ENCODE measurements at places on chromosomes 5 and 9.
A peak's percentile ranks its signal among the peaks of the same experiment; 100 is the strongest.

GRCh38 chr5:147482706-147483180, 27.1 kb downstream of the DPYSL3 start:
- DNase-seq, result no peak

DNA sequence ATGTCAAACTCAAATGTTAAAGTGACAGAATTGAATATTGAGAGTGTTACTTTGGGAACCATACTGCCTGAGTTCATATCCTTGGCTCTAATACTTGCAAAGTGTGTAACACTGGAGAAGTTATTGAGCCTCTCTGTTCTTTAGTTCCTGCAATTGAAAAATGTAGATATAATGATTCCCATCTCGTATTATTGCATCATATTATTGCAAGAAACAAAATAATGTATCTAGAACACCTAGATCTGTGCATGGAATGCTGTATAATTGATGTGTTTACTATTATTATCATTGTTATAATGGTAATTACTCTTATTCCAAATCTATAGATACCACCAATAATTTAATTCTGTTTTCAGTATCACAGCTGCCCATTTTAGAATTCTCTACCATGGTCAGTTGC, 310.3 kb downstream of the GABRG2 start:
- DNase-seq, result no peak

DNA sequence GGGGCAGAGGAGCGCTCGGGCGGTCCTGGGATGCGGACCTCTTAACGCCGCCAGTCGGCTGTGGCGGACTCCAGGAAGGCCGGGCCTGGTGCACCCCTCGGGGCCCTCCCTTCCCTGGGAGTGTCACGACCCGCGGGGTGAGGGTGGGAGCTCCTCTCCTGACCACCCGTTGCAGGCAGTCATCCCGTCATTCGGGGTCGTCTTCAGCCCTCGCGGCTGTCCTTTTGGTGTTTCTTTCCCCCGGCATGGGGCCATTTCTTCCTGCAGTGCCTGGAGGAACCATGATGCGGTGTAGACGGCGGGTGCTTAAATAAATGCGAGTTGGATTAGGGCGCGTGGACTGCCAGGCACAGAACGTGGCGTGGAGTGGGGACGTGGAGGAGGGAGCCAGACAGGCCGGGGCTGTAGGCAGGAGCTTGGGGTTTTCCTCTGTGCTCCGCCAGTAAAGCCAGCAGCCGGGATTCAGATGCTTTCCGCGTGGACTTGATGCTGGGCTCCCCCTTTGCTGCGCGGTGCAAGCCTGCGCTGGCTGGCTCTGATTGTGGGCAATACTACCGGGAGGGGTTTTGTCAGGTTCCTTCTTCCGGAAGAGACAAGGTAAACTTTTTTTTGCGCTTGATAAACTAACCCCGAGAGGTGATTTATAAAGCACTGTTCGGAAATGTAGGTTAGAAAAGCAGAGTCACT, 868 bp downstream of the KDM4C start:
- no peak for DNase-seq

- peak; percentile 2 for DNase-seq
Observed at GRCh38 chr5:74903165-74903787, 37.1 kb upstream of the FAM169A start.

GRCh38 chr9:93597871-93598646, 21.7 kb downstream of the PHF2 start:
- DNase-seq, result no peak

DNA sequence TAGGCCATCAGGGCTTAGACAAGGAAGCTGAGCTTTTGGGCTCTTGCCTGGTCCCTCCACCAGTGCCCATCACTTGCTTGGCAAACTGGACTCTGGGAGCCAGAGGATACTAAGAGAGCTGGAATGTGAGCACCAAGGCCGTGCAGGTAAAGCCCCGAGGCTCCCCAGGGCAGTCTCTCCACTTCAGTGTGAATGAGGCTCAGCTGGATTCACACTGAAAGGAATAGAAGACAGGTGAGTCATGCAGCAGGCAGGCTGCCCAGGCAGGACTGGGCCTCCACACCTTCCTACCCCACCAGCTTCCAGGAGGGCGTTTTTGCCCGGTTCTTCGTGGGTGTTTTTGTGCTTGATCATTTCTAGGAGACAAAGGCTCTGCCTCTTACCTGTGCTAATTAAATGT, 7.3 kb upstream of the CTSV start:
- DNase-seq, result peak; percentile 20

DNA sequence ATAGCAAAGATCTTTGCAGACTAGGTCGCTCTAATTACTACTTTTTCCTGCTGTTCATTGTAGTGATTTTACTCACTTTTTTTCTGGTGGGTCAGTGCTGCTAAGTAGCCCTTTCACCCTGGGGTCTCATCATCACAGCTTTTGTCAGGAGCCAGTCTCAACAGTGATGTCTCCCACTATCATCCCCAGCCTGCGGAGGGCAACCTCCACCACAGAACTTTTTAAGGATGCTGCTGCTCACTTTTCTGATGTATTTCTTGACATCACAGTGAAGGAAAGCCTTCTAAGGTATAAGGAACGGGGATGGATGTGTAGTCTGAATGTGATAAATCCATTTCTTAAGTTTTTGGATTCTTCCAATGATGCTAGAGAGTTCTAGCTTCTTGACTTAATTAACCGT, 242.5 kb upstream of the RIOK2 start:
- peak; percentile 30 for DNase-seq

DNA sequence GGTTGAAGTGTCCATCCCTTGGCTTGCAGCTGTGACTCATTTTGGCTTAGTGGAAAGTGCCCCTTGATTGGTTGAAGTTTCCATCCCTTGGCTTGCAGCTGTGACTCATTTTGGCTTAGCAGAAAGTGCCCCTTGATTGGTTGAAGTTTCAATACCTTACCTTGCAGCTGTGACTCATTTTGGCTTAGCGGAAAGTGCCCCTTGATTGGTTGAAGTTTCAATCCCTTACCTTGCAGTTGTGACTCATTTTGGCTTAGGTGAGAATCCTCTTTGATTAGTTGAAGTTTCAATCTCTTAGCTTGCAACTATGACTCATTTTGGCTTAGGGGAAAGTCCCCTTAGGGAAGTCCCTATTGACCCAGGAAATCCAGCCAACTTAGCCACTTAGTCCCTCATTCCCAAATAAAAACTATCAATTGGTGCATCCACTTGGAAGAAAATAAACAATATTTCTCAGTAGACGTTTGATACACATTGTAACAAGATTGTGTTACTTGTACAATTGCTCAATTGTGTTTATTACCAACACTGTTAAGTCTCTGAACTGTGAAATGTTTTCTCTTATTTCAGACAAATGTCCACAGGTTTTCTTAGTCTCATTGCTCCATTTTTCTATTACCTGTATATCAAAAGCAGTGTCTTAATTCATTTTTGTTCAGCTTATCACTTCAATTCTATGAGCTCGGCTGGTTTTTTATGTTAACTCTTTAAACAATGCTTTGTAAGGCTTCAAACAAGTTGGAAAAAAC, 2308.8 kb upstream of the ACO1 start:
- peak; percentile 1 for DNase-seq

GRCh38 chr5:162487528-162488525, 420.3 kb downstream of the GABRG2 start:
- peak; percentile 28 for DNase-seq

GRCh38 chr9:132239999-132240840, 78.4 kb downstream of the NTNG2 start:
- no peak for DNase-seq

- DNase-seq, result peak; percentile 67
Observed at GRCh38 chr5:108521841-108522506, 140.1 kb upstream of the FBXL17 start.

- no peak for DNase-seq
Observed at GRCh38 chr5:133410335-133410828, 202.0 kb downstream of the FSTL4 start.

GRCh38 chr5:54775645-54776044, 209.7 kb downstream of the ESM1 start:
- no peak for DNase-seq

DNA sequence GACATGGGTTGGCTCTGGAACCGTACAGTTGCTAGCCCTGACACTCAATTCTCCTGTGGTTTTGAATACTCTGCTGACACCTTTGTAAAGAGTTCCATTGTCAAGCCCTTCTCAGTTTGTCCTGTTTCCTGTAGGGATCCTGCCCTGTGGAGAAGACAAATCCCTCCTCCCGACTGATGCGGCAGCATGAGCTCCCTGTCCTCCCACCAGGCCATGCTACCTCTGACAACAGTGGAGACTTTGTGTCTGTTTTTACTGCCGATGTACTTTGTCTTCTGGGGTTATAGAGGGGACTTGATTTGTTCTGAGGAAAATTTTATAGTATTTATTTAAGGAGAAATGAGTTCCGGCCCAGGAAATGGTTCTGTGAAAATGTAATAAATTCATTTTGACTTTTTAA, 57.8 kb downstream of the PRLR start:
- DNase-seq, result no peak

GRCh38 chr5:126947146-126948010, 83.0 kb downstream of the MARCHF3 start:
- no peak for DNase-seq

GRCh38 chr9:19408316-19408692, 505 bp upstream of the ACER2 start:
- no peak for DNase-seq

DNA sequence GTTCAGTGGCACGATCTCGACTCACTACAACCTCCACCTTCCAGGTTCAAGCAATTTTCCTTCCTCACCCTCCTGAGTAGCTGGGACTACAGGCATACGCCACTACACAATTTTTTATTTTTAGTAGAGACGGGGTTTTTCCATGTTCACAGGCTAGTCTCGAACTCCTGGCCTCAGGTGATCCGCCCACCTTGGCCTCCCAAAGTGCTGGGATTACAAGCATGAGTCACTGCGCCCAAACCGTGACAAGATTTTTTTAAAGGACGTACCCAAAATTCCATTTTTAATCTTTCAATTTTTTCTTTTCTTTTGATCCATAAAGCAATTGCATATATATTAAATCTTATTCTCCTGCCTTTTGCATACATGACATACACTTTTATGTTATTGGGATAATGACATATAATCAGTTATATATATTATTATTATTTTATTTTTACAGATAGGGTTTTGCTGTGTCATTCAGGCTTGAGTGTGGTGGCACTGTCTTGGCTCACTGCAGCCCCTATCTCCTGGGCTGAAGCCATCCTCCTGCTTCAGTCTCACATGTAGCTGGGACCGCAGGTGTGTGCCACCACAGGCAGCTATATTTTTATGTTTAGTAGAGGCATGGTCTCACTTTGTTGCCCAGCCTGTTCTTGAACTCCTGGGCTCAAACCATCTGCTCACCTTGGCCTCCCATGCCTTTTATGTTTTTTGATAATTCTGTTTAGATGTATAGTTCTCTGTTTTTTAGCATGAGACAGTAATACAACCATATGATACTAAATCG, 71.9 kb downstream of the RAB24 start:
- DNase-seq, result no peak
